Fibroblast of lung (primary cell): ENCODE measurements at places on chromosomes 12 and 14. TPM values are rescaled to one million over a fixed set of nuclear protein-coding genes. Genes with fewer than 3 reads are reported as not detected.

Gene IFNG-AS1
- polyA plus RNA-seq = not detected in 2 replicates

Gene ERBB3
- polyA plus RNA-seq = 0.59 and 0.92 TPM in 2 replicates

Gene RBM19
- polyA plus RNA-seq = 10.5 and 17.0 TPM in 2 replicates

Gene BBOF1
- polyA plus RNA-seq = 3.0 and 7.8 TPM in 2 replicates

- DNase-seq = no peak
Observed at GRCh38 chr14:59566296-59566695, 10.3 kb downstream of the CCDC175 start.

DNA sequence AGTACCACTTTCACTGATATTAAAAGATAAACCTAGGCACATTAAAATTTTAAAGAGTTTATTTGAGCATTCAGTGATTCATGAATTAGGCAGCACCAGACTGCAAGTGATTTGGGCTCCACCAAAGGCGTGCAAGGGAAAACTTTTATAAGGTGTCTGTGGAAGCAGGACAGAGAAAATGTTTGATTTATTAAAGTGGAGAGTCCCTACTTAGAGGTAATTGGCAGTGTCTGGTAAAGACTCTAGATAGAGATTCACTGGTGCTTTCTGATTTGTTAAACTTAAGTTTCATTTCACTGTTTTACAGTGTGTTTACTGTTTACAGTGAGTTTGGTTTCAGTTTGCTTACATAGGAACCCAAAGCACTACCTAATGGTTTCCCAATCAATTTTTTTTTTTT is 72.8 kb downstream of the ANKS1B start:
- peak; percentile 22 for DNase-seq

DNA sequence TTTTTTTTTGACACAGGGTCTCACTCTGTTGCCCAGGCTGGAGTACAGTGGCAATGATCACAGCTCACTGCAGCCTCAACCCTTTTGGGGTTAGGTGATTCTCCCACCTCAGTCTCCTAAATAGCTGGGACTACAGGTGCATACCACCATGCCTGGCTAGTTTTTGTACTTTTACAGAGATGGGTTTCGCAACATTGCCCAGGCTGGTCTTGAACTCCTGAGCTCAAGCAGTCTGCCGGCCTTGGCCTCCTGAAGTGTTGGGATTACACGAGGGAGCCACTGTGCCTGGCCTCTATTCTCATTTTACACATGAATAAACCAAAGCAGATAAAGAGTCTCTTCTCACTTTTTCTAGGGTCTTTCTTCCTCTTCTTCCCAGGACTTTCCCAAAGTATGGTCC is 3.2 kb downstream of the TOMM20L start:
- DNase-seq = no peak

- DNase-seq = no peak
Observed at GRCh38 chr12:75556311-75556899, 45.0 kb upstream of the KRR1 start.

- no peak for DNase-seq
Observed at GRCh38 chr14:87901236-87901635, 91.7 kb downstream of the GALC start.

DNA sequence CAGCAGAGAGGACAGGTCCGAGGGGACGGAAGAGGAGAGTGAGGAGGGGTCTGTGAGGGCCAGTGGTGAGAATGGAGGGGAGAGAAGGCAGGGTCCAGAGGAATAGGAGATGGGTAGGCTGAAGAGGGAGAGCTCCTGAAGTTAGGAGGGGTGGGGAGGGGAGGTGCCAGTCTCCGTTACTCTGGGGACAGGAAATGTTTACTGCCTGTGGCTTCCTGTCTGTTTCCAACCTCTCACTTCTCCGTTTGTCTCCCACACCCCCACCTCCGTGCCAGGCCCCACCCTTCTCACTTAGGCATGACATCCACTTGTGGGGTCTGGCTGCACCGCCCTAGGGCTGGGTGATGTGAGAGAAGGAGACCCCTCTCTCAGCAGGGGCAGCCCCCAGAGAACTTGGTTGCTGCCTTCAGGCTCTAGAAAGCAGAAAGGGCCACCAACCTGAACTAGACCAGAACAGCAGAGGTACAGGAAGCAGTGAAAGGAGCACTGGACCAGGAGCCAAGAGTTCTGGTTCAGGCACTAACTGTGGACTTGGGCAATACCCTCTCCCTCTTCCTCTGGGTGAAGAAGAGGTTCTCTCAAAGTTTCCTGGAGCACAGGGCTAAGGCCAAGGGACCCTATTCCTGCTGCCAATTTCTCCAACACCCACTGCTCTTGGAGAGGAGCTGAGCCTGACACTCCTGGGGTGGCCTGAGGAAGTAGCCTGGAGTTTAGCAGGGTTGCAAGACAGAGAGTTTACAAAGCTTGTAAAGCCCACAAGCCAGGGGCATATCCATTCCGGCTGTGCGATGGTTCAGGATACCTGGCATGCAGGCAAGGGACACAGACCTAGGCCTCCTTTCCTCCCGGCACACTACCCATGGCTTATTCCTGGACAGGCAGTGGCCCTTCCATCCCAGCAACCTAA is 5.5 kb downstream of the ITGA5 start:
- peak; percentile 37 for DNase-seq

GRCh38 chr12:104220931-104221330 is 5.4 kb downstream of the TXNRD1 start:
- DNase-seq = no peak

GRCh38 chr12:5206401-5207175 is 162.9 kb downstream of the KCNA5 start:
- DNase-seq = no peak
